ENCODE measurements at places on chromosomes 5 and 9.

- peak; percentile 91 for DNase-seq
Observed at GRCh38 chr9:129141066-129142041, 30.1 kb downstream of the PTPA start.

DNA sequence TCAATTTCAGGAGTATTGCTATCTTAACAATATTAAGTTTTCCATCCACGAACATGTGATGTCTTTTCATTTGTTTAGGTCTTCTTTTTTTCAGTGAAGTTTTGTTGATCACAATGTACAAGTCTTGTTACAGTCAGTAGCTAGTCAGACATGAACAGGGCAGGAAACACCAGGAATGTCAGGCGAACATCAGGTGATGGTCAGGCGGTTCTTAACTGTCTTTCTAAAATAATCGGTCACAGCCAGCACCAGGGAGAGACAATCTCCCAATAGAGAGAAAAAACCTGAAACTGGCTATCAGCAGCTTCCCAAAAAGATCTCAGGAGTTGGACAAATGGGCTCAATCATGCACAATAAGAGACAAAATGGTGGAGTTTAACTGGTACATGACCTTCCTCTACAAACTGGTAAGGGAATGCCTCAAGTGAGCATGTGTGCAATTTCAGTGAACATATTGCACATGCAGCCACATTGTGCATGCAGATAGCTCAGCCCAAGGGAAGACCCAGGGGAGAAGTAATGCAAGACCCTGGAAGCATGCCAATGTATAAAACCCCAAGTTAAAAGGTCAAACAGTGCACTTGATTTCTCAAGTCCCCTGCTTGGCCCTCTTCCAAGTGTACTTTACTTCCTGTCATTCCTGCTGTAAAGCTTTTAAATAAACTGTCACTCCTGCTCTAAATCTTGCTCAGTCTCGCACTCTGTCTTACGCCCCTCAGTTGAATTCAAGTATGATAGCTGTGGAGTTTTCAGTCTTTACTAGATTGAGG lies 176.1 kb upstream of the RASEF start:
- DNase-seq = no peak

- DNase-seq = no peak
Observed at GRCh38 chr5:83204651-83205050, 127.3 kb downstream of the XRCC4 start.

GRCh38 chr5:6510132-6510531 lies 61.5 kb downstream of the UBE2QL1 start:
- DNase-seq = no peak

GRCh38 chr5:351084-351920 lies 29.8 kb downstream of the AHRR start:
- DNase-seq = no peak

DNA sequence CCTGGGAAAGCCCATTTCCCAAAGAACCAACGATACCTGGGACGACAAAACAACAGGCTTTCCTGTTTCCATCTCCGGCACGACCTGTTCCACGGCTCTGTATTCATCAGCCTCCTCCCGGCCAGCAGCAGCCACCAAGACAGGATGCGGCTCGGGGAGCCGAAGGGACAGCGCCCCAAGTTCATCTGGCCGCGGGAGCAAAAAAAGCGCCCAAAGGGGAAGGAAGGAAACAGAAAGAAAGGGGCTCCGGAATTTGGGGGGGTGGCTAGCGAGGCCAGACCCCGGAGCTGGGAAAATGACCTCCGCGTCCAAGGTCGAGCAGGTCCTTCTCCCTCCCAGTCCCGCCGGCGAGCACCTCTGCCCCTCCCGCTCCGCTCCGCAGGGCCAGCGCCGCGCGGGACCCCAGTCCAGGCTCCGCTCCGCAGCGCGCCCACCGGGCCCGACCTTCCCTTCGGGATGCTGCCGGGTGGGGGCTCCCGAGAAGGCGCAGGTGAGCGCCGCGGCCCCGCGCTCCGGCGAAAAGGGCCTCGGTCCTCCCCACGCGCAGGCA lies 608 bp downstream of the ELOVL7 start:
- DNase-seq = no peak

GRCh38 chr5:490116-491106 lies 33.8 kb downstream of the SLC9A3 start:
- DNase-seq = no peak

DNA sequence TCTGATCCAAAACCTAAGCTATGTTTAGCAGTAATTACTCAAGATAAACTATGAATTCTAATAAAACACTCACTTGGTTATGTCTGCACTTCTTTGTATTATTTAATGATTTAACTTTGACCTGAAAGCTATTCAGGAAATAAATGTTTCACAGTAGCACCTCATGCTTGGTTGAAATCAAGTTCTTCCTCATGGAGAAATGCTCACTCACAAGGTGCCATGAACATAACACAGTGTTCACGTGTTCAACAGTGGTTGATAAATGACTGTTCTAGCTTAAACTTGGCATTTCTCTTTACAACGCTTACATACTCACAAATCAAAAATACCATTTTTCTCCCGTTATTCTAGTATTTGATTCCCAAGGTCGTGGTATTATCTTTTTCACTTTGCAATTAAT lies 35.8 kb downstream of the PUM3 start:
- DNase-seq = no peak

DNA sequence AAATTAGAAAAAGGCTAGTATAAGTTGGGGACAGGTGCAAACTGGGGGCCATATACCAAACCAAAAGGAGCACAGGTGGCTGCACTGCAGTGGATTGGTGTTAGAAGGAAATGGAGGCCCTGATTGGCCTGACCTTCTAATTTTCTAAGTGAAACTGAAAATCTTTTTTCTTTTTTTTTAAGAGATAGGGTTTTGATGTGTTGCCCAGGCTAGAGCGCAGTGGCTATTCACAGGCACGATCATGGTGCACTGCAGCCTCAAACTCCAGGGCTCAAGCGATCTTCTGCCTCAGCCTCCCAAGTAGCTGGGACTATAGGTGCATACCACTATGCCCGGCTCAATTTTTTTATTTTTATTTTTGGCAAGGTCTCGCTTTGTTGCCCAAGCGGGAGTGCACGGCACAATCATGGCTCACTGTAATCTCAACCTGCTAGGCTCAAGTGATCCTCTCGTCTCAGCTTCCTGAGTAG lies 9.8 kb upstream of the CCDC69 start:
- DNase-seq = no peak

GRCh38 chr5:180640861-180641565 lies 8.4 kb downstream of the FLT4 start:
- DNase-seq = no peak

DNA sequence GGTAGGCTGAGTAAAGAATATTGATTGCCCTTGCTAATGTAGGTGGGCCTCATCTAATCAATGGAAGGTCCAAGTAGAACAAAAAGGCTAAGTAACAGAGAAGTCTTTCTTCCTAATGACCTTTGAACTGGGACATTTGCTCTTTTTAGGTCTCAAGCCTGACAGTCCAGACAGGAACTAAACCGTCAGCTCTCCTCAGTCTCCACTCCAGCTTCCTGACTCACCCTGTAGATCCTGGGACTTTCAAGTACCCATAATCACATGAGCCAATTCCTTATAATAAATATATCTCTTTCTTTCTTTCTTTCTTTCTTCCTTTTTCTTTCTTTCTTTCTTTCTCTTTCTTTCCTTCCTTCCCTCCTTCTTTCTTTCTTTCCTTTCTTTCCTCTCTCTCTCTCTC lies 479.5 kb upstream of the PAPPA start:
- no peak for DNase-seq

DNA sequence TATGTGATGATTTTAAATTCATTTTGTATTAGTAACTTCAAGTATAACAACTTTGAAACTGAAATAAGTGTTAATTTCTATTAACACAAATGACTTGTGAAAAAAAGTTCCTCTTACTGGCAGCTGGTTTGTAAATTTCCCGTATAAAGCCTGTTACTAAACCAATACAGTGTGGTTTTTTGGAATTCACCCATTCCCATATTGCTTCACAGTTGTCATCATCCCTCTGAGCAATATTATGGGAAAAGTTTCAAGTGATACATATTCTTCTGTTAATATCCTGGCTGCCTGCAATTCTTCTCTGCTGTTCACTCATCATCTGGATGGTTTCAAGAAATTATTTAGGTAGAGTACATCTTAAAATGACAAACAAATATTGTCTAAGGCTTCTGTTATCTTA lies 1185.1 kb upstream of the C9orf72 start:
- DNase-seq = peak; percentile 60

GRCh38 chr9:89821081-89821480 lies 216.3 kb downstream of the GADD45G start:
- DNase-seq = no peak

- no peak for DNase-seq
Observed at GRCh38 chr9:8733131-8733954, 933.8 kb upstream of the DMAC1 start.

DNA sequence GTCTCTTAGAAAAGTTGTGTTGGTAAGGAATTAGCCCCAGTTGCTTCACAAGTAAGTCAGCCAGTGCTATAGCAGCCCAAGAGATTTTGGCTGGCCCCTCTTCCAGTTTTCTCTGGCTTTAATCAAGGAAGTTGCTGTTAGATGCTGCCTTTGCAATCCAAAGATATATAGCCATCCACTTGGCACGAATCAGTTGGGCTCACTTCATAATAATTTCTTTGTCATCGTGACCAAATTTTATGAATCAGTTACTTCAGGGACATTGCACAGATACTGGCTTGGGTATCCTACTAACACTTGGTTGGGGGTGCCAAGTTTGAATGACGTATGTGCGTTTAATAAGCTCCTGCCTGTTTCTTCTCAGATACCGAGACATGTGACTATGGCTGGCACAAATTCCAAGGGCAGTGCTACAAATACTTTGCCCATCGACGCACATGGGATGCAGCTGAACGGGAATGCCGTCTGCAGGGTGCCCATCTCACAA lies 81.5 kb downstream of the VCAN start:
- DNase-seq = peak; percentile 60

DNA sequence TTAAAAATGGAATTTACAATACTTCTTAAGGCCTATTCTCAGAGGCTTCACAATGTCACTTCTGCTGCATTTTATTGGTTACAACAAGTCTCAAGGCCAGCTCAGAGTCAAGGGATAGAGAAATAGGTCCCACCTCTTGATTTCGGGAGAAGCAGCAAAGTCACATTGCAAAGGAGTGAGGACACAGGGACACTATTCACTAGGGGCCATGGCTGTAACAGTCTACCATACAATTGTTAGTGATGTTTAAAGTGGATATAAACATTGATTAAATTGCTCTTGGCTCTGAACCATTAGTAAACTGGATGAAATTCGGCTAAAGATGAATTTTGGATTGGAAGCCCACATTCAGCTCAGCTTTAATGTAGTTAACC lies 21.7 kb upstream of the CMBL start:
- no peak for DNase-seq
